Upper lobe of left lung (tissue), 6 donors: ENCODE measurements at places on chromosomes 4 and X. TPM values are rescaled to one million over a fixed set of nuclear protein-coding genes. Genes with fewer than 3 reads are reported as not detected.

The CLTRN gene
- 7.9 TPM for total RNA-seq

The PHOX2B gene
- not detected for total RNA-seq

The CRLF2 gene
- total RNA-seq, result 0.46 TPM

The GAGE12E gene
- total RNA-seq, result not detected

The GPR50 gene
- total RNA-seq, result not detected

The SSX3 gene
- not detected for total RNA-seq

The HGFAC gene
- 0.46 TPM for total RNA-seq

The KCNE5 gene
- 2.4 TPM for total RNA-seq

The PRKX gene
- 17.7 TPM for total RNA-seq

The TLR3 gene
- total RNA-seq, result 9.1 TPM

The TLR1 gene
- total RNA-seq, result 36.2 TPM

The CT45A3 gene
- not detected for total RNA-seq

The MTMR8 gene
- 2.3 TPM for total RNA-seq

The SSX2 gene
- total RNA-seq, result not detected

The ODAPH gene
- not detected for total RNA-seq

The CXorf38 gene
- 23.5 TPM for total RNA-seq

The PASD1 gene
- not detected for total RNA-seq

The DDX60 gene
- 16.0 TPM for total RNA-seq

The CYTL1 gene
- 0.97 TPM for total RNA-seq

The PAGE1 gene
- total RNA-seq, result not detected

The HPSE gene
- 9.1 TPM for total RNA-seq

The MSX1 gene
- total RNA-seq, result not detected

The FOXP3 gene
- not detected for total RNA-seq

The AMBN gene
- total RNA-seq, result not detected

The SYTL5 gene
- 0.31 TPM for total RNA-seq

The ADAMTS3 gene
- total RNA-seq, result 2.3 TPM

The SPIN2A gene
- total RNA-seq, result 0.20 TPM

The GAB3 gene
- total RNA-seq, result 10.2 TPM

The LEF1 gene
- total RNA-seq, result 7.3 TPM

The MAP7D3 gene
- total RNA-seq, result 19.9 TPM

The ABCG2 gene
- 11.7 TPM for total RNA-seq

The NXF2B gene
- not detected for total RNA-seq

The DTHD1 gene
- 47.4 TPM for total RNA-seq

The GPC3 gene
- total RNA-seq, result 9.4 TPM

The MSANTD1 gene
- 2.1 TPM for total RNA-seq

The RHOH gene
- 5.5 TPM for total RNA-seq

The RNF128 gene
- 49.9 TPM for total RNA-seq

The SCLT1 gene
- 7.9 TPM for total RNA-seq

The GAGE12J gene
- total RNA-seq, result 0.72 TPM

The STBD1 gene
- 4.2 TPM for total RNA-seq

The GYPE gene
- total RNA-seq, result 0.98 TPM

The AREG gene
- total RNA-seq, result 24.0 TPM

The NKX3-2 gene
- total RNA-seq, result 0.49 TPM

The ASB9 gene
- total RNA-seq, result 6.2 TPM

The ADGRG2 gene
- 0.69 TPM for total RNA-seq

The PRAF2 gene
- 15.5 TPM for total RNA-seq

The LIMCH1 gene
- 279 TPM for total RNA-seq

The MAGEB17 gene
- not detected for total RNA-seq

The RADX gene
- total RNA-seq, result 3.9 TPM

The TMPRSS11E gene
- not detected for total RNA-seq

The TIGD2 gene
- 7.1 TPM for total RNA-seq

The CT47C1 gene
- not detected for total RNA-seq

The CXXC4 gene
- total RNA-seq, result 1.2 TPM

The ARHGEF6 gene
- 30.9 TPM for total RNA-seq
